ENCODE measurements at places on chromosomes 5 and 9. TPM values are rescaled to one million over a fixed set of nuclear protein-coding genes. Genes with fewer than 3 reads are reported as not detected.
A peak's percentile ranks its signal among the peaks of the same experiment; 100 is the strongest.

DNA sequence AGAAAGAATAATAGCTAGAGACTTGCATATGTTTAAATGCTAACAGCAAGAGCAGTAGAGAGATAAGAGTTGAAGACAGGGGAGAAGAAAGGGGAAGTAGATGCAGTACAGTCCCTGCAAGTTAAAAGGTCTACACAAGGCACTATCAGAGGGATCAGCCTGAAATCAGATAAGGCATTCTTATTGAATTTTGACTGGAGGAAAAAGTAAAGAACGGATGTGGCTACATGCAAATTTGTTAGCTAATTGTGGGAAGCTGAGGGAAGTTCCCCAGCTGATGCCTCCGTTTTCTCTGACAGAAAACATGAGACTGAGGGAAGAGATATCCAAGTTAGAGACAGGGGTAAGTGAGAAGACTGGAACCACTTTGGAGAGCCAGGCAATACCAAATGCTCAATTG lies 12.9 kb upstream of the RHOBTB3 start:
- no peaks in the 10 kb centered on the region for H3K4me1 ChIP-seq
- no peak overlapping the region for H3K4me3 ChIP-seq
- H3K27me3 ChIP-seq: no peaks in the 10 kb centered on the region
- no peak overlapping the region for H3K27ac ChIP-seq
- no peaks in the 10 kb centered on the region for H3K36me3 ChIP-seq

DNA sequence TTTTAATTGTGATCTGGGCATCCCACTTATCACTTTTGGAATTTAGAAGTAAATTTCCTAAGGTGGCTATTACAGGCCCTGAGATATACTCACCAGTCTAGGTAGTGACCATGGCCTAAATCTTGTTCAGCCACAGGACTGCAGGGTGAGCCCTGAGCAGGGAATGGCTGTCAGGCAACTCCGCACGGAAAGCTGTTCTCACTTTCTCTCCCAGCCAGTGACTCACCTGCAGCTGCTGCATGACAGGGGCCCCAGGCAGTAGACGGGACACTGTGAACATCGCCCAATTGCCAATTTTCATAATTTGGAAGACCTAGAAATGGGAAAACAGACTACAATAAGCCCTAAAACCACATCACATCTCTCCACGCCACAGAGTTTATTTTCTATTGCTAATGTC lies 69.6 kb upstream of the TAF1L start:
- H3K27me3 ChIP-seq: no peaks in the 10 kb centered on the region
- no peak overlapping the region for H3K4me3 ChIP-seq
- no peaks in the 10 kb centered on the region for H3K36me3 ChIP-seq
- no peak overlapping the region for H3K27ac ChIP-seq
- no peaks in the 10 kb centered on the region for H3K4me1 ChIP-seq
- DNase-seq: no peak

DNA sequence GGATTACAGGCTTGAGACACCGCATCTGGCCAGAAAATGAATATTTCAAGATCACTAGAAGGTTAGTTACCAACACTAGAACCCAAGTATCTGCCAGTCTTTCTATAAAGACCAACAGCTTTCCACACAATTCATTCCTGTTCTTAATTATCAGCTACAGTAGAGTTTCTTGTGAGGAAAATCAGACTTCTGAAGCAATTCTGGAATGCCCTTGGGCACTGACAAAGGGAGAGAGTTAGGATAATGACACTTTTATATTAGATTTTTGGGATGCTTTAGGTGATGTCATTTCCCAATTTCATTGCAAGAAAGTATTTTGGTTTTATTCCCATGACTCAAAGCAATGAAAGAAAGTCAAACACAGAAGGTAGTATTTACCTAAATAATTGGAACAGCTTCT lies 497.0 kb upstream of the TUSC1 start:
- H3K4me1 ChIP-seq: no peaks in the 10 kb centered on the region
- no peak overlapping the region for H3K27ac ChIP-seq
- no peaks in the 10 kb centered on the region for H3K27me3 ChIP-seq

DNA sequence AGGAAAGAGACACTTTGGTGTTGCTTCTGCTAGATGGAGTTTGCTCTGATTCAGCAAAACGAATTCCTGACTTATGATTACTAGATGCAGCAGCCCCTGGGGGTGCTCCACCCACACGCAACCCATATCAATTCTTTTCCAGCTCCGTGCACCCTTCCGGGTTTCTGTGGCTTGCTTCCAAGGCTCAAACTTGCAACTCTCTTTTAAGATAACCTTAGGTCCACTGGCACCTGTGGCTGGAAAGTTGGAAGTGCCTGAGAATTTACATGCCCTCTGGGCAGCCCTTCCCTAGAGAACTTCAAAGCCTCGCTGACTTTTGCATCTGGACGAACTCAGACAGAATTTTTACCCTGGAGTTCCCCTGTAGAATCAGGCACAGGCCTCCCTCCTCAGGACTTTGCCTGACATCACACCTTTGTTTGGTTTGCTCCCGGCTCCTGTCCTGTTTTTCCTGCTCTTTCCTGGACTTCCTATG lies 224.9 kb downstream of the SNX18 start:
- no peaks in the 10 kb centered on the region for H3K36me3 ChIP-seq
- H3K4me3 ChIP-seq: no peak overlapping the region
- H3K4me1 ChIP-seq: no peaks in the 10 kb centered on the region
- no peak for DNase-seq
- H3K27ac ChIP-seq: no peak overlapping the region
- no peaks in the 10 kb centered on the region for H3K27me3 ChIP-seq

The EIF4EBP3 gene
- 16.8 TPM for total RNA-seq

DNA sequence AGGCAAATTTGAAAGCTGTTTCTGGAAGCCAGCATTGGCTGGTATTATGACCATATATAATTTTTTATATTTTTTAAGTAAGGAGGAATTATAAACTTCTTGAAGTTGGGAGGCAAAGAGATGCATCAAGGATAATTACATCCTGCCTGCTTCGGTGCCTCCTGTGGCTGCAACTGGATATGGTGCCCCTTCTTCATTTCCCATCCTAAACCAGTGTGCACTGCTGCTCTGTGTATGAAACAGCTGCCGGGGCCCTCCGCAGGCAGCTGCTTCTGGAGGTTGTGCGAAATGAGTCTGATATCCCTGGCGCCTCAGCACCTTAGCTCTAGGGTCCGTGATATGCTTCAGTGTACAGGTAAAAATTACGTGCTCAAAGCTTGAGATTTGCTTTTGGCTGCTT lies 304.2 kb downstream of the ENC1 start:
- no peaks in the 10 kb centered on the region for H3K36me3 ChIP-seq
- no peak overlapping the region for H3K27ac ChIP-seq
- no peaks in the 10 kb centered on the region for H3K4me1 ChIP-seq
- no peak for DNase-seq
- H3K4me3 ChIP-seq: no peak overlapping the region

The FAT2 gene
- not detected for total RNA-seq

The HRCT1 gene
- 12.5 TPM for total RNA-seq

The GAPT gene
- total RNA-seq: not detected

DNA sequence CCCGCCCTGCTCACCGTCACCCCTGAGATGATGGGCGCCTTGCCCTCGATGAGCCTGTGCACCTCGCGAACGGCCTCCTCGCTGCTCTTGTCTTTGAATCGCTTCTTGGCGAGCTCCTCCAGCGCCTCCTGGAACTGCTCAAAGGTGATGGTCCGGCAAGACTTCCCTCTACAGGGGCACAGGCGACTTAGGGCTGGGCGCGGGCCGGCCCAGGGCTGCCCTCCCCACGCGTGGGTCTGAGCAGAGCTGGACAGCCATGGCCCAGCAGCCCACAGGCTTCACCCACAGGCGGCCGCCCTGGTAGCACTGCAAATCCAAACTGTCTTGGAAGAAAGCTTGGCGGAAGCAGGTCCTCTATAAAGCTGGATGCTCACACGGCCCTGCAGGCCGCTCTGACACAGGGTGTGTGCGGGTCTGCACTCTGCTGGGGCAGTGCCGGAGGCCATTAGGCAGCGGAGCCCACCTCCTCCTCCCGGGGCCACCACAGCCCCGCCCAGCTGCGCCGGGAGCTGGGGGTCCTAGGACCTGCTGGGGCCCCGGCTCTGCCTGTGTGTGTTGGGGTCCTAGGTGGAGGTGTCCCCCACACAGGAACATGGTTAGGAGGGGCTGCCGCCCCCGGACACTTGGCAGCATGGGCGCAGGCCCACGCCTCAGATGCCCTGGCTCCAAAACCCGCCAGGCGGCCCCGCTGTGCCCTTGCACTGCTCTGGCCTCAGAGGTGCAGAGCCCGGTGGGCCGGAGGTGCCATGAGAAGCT lies 27.0 kb downstream of the TPPP start:
- peaks cover 38% of the 10 kb centered on the region for H3K36me3 ChIP-seq
- no peak for DNase-seq
- H3K27ac ChIP-seq: no peak overlapping the region
- H3K4me3 ChIP-seq: no peak overlapping the region

GRCh38 chr9:12856603-12857002 lies 81.8 kb downstream of the LURAP1L start:
- H3K4me1 ChIP-seq: no peaks in the 10 kb centered on the region
- no peak for DNase-seq
- no peaks in the 10 kb centered on the region for H3K27me3 ChIP-seq
- H3K27ac ChIP-seq: no peak overlapping the region
- H3K4me3 ChIP-seq: no peak overlapping the region

The CCNH gene
- total RNA-seq: 55.6 TPM

DNA sequence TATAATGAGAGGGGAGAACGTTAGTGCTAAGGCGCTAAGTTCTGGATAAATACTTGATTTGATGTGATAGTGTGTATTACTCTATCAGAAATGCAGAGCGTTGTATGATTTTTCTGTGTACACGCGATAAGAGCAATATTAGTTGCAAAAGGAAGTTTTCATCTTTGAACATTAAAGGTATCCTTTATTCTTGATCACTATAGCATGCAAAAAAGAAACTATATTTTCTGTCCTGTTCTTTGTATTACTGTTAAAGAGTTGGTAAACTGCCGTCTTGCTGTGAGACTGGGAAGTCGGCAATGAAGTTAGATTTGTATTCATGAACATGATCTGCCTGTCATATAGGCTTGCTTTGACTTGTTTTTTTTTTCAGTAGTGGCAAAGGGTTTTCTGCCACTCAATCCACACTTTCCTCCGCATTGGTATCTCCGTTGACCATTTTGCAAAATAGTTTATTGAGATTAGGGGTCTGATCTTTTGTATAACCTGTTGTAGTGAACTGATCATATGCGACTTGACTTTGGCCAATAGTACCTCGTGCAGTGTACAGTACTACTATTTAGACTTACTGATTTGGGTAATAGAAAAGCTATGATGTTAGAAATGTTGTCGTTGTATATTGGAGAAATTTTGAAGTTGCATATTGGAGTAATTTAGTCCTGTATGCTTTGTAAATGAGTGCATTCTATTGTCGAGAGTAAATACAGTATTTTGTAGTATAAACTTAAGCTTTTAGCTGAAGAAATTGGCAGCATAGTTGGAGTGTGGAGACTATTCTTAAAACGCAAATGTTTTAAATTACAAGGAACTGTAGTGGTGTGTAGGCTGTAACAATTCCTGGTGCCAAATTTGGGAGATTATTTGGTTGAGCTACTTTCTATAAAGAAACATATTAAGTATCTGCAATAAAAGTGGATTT lies 1.7 kb downstream of the DENND4C start:
- peaks cover 40% of the 10 kb centered on the region for H3K4me1 ChIP-seq
- no peak for DNase-seq
- H3K36me3 ChIP-seq: no peaks in the 10 kb centered on the region

- no peaks in the 10 kb centered on the region for H3K4me1 ChIP-seq
- H3K36me3 ChIP-seq: no peaks in the 10 kb centered on the region
These were observed 65.4 kb upstream of the SPOCK1 start for GRCh38 chr5:137564398-137564961.

DNA sequence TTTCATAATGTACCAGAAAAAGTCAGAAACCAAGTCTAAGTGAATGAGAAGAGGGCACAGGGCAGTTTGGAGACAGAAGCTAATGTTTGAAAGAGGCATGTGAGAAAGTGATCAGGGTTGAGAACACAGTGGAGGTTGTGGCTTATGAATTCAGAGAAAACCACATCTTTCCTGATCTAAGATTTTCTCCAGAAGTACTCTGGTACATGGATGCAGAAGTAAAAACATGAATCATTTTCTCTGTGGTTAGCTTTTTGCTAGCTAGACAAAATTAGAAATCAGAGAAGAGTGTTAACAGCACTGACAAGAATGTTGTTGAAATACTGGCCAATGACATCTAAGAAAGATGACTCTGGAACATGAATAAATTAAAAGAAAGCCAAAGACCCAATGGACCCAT lies 541.1 kb downstream of the DNAH5 start:
- no peak overlapping the region for H3K4me3 ChIP-seq
- H3K36me3 ChIP-seq: no peaks in the 10 kb centered on the region
- no peak for DNase-seq
- H3K27me3 ChIP-seq: no peaks in the 10 kb centered on the region

GRCh38 chr5:146466521-146467349 lies 19.6 kb downstream of the TCERG1 start:
- no peaks in the 10 kb centered on the region for H3K4me1 ChIP-seq
- H3K4me3 ChIP-seq: no peak overlapping the region
- H3K27me3 ChIP-seq: no peaks in the 10 kb centered on the region
- no peak for DNase-seq
- H3K36me3 ChIP-seq: peaks cover 43% of the 10 kb centered on the region

DNA sequence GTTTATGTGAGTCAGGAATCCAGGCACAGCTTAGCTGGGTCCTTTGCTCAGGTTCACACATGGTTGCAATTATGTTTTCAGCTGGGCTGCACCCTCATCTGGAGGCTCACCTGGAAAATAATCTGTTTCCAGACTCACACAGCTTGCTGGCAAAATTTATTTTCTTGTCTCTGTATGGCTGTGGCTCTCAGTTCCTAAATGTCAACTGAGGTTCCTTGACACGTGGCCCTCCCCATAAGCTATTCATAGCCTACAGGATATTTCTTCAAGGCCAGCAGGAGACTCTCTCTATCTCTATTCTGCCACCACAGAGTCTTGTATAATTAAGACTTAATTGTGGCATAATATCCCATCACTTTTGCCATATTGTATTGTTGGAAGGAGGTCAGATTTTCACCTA lies 732.0 kb downstream of the CDH18 start:
- H3K27ac ChIP-seq: no peak overlapping the region
- no peaks in the 10 kb centered on the region for H3K4me1 ChIP-seq
- H3K4me3 ChIP-seq: no peak overlapping the region
- no peaks in the 10 kb centered on the region for H3K36me3 ChIP-seq
- no peaks in the 10 kb centered on the region for H3K27me3 ChIP-seq

- H3K4me3 ChIP-seq: no peak overlapping the region
- H3K27me3 ChIP-seq: no peaks in the 10 kb centered on the region
- H3K36me3 ChIP-seq: no peaks in the 10 kb centered on the region
- H3K27ac ChIP-seq: no peak overlapping the region
These were observed 19.8 kb upstream of the SLC9A3 start for GRCh38 chr5:543755-544674.

The NEUROG1 gene
- total RNA-seq: not detected

GRCh38 chr9:16316456-16316855 lies 554.0 kb downstream of the BNC2 start:
- H3K4me3 ChIP-seq: no peak overlapping the region
- H3K4me1 ChIP-seq: peaks cover 1% of the 10 kb centered on the region
- H3K27me3 ChIP-seq: no peaks in the 10 kb centered on the region
- peak; percentile 48 for DNase-seq
- H3K27ac ChIP-seq: no peak overlapping the region
- no peaks in the 10 kb centered on the region for H3K36me3 ChIP-seq

- no peak overlapping the region for H3K27ac ChIP-seq
- no peak for DNase-seq
- H3K27me3 ChIP-seq: no peaks in the 10 kb centered on the region
These were observed 190.6 kb downstream of the NSG2 start for GRCh38 chr5:174236070-174236469.

Measured in right atrium auricular region (tissue), 2 donors.